GM12864 (cell line): ENCODE measurements at places on chromosomes 13 and 19.

DNA sequence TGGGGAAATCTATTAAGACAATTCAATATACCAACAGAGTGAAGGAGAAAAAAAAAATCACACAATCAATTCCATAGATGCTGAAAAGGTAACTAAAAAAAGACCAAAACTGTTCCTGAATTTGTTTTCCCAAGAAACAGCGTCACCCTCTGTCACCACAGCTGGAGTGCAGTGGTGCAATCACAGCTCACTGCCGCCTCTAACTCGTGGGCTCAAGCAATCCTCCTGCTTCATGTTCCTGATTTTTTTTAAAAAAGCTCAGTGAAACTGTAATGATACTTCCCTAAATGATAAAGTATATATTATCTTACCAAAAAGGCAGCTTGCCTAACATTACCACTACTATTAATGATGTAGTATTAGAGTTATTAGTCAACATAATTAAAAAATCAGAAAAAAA lies 19.6 kb upstream of the ZFP14 start:
- no peak for DNase-seq

GRCh38 chr19:408902-409515 lies at the start of gene C2CD4C:
Gene C2CD4C (minus strand): TSS chr19:409147. CDS start chr19:408361, 786 bp downstream.
- DNase-seq: no peak

GRCh38 chr19:8304841-8305621 lies 3.1 kb downstream of the CD320 start:
- no peak for DNase-seq

- no peak for DNase-seq
These were observed 62.7 kb downstream of the F2RL3 start for GRCh38 chr19:16951529-16951928.

DNA sequence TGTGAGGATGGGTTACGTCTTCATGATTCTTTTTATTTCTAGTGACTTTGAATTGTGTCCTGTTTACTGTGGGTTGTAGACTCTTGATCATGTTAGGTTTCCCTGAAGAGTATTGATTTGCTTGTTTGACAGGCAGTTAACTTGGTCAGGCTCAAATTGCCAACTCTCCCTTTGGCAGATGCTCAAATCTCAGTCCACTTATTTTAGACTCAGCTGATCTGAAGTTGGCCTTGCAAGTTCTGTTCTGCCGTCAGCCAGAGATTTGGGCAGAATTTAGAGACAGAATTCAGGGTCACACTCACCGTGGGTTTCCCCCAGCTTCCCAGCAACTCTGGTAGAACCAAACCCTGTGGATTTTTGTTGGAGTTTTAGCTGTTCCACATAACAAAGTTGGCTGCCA lies 71.6 kb upstream of the TEX29 start:
- no peak for DNase-seq

GRCh38 chr13:111936267-111936925 lies 130.6 kb upstream of the SOX1 start:
- DNase-seq: no peak

- no peak for DNase-seq
These were observed 30.1 kb downstream of the ZNF557 start for GRCh38 chr19:7099597-7099921.

DNA sequence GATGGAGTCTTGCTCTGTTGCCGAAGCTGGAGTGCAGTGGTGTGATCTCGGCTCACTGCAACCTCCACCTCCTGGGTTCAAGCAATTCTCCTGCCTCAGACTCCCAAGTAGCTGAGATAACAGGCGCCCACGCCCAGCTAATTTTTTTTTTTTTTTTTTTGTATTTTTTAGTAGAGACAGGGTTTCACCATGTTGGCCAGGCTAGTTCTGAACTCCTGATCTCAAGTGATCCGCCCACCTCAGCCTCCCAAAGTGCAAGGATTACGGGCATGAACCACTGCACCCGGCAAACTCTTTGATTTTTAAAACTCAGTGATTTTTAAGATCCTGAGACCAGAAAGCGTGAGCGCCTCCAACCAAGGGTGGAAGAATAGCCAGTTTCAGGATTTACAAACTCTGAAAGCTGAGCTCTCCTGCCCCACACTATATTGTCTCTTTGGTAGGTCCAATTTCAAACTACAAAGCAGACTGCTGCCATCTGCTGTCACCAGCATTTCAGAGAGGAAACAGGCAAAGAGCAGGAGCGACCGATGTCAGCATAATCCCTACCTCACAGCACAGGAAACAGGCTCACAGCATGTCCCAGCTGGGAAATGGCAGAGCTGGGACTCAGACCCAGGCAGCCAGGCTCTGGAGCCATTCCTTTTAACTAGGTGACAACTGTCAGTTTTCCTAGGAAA lies 9.2 kb downstream of the NOSIP start:
- no peak for DNase-seq

DNA sequence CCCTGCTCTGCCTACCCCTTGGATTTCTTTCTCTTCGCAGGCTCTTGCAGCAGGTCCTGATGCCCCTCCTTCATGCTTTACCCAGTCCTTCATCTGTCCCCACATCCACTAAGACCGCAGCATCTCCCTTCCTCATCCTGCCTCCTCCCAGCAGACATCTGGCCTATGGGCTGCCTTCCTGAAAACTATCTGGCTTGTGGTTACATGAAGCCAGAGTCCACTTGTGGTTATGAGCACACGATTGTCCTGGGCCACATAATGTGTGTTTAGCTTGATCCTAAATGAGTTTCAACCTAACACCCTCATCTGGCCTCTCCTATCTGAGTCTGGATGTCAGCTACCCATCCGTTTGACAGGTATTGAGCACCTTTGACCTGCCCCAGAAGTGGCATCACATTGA lies 5.5 kb upstream of the ZNF175 start:
- DNase-seq: no peak

DNA sequence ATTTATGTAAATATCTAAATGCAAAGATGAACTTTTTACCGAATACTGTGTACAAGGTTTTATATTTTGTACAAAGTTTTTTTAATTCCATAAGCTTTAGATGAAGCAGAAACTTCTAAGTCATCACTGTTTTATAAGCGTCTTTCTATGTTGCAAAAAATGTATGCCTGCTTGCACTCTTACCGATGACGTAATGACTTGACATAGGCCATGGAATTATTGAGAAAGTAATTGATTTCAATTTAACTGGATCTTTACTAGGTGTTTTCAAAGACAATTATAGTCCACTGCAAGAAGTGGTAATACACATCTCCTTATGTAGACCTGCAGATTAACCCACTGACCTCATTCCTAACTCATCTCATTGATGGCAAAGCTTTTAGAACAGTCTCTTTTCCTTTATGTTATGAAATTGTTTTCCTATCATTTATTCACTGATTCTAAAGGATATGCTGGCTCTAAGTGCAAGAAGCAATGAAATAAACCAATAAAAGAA lies 10.4 kb downstream of the DACH1 start:
- DNase-seq: no peak

- DNase-seq: no peak
These were observed 336.4 kb downstream of the ZNF536 start for GRCh38 chr19:30708416-30709178.

DNA sequence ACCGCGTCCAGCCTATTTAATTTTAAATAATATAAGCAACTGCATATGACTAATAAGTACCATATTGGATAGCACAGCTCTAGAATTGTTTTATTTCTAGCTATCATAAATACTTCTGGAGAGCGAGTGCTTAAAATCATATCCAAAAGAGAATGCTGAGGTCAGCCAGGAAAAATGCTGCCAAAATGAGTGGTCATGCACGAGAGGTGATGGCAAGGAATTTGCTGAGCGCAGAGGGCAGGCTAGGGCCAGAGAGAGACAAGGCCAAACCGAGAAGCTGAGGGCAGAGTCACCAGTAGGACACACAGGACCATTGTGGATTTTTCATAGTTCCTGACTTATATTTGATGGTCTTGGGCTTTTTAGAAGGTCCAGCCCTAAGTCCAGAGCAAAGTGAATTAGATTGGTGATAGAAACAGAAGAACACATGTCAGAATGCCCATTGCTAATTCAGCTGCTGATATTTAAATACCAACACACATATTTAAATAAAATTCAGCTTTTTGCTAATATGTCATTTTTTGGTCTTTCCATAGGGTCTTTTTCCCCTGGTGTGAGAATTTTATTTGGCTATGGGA lies 33.6 kb upstream of the UBL3 start:
- no peak for DNase-seq

GRCh38 chr13:40026174-40026585 lies 370.7 kb downstream of the COG6 start:
- DNase-seq: peak; percentile 93

GRCh38 chr13:77494226-77494625 lies 41.3 kb upstream of the SCEL start:
- DNase-seq: no peak

DNA sequence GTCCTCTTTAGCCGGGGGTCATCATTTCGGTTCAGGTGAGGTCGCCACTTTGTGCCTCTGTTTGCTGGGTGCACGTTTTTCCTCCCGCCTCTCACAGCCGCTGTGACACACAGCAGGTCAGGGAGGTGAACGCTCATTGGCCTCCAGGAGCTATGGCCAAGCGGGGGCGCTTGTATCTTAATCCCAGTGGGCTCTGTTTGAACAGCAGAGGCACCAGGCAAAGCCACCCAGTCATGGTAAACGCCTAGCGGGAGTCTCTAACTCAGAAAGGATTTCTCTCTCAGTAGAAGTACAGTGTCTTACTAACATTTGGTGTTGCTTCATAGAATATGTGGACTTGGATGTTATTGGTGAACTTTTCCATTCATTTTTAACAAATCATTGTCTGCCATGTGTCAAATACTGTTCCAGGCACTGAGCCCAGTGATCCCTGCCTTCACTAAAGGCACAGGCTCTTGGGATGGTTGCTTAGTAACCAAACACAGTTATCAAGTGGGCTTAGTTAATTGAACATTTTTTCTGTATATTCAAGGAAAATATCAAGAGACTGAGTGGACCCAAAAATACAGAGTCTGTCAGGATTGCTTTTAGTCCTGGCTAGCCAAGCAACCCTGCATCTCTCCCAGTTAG lies 186.7 kb downstream of the STK24 start:
- no peak for DNase-seq
